ENCODE measurements at places on chromosomes 11 and 22.

GRCh38 chr11:19779740-19780139 lies 67.1 kb downstream of the NAV2 start:
- no peak for DNase-seq

DNA sequence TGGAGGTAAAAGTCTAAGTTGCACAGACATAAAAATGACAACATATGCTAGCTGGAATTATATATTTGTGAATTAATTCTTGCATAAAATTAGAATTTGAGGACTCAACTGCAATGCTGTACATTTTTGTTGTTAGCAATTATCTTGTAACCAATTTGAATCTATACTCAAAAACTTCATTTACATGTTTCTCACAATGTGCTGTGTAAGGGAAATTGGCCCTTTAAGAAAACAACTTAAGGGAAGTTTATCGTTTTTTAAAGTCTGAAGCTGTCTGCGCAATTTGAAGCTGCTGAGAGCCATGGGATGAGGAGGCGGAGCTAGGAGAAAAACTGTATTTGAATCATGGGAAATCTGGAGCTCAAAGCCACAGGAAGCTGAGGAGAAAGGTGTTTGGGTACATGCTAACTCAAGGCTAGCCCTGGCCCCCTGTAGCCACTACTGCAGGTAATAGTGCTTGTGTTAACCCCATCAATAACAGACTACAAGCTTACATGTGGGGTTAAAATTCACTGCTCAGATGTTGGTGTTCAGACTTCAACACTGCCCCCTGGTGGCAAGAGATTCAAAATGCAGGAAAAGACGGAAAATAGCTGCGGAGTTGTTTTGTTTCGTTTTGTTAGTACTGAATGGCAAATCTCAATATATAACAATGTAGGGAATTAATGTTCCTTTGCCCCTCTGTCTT lies 126.1 kb downstream of the BRD1 start:
- DNase-seq = no peak

DNA sequence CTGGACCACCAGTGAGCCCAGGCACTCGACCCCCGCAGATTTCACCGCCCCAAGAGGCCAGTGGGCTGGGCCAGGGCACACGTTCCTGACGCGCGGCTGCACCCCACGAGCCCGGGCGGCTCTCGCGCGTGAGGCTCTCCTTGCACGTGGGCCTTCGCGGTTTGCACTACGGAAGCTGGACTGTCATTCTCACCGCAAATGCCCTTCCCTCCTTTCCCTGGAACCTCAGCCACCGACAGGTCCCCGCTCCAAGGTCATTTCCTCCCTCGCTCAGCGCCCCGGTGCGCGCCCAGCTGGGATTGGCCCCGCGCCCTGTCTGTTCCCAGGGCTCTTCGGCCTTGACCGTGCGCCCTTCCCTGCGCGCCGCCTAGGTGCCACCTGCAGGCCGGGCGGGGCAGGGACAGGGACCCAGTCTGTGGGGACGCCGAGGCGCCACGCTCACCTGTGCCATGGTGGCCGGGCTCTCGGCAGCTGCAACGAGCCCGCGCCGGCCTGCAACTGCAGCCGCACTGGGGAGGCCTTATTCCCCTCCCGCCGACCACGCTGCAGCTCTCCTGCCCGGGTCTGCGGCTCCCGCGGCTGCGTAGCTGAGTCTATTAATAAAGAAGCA lies 2.1 kb upstream of the CPT1A start:
- peak; percentile 86 for DNase-seq

GRCh38 chr11:109512249-109512648 lies 90.3 kb downstream of the C11orf87 start:
- no peak for DNase-seq

- no peak for DNase-seq
Measured at GRCh38 chr11:31492320-31492913, 17.0 kb downstream of the IMMP1L start.

DNA sequence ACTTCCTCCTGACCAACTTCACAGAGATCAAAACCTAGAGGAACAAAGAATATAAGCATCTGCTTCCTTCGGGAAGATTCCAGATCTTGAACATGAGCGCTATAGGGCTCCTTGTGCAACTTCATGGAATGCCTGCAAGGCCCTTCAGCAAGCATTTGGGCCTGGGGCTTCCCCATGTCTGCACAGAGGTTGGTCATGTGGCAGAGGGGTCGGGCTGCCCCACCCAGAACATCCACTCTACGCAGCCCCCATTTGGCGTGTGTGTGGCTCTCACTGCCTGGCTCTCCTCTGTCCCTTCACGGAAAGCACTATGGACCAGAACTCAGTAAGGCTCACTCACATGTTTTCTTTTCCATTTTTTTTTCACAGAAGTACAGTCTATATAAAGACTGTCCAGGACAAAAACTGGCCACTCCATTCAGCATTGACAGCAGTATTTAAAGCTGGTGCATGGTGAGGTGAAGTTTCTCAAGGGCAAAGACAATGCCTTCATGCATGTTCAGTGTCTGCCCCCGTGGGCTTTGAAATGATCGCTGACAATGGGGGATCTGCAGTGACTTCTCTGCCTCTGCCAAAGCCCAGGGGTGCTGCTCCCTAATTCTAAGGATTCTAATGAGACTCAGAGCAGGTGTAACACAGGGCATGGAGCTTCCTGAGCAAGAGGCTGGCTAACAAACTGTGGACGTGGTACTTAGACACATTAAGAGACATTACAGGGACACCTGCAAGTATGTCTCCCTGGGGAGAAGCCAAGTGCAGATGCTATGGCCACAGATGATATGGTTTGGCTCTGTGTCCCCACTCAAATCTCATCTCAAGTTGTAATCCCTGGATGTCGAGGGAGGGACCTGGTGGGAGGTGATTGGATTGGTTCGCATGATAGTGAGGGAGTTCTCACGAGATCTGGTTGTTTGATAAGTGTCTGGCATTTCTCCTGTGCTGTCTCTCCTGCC lies 66.5 kb upstream of the PITPNB start:
- DNase-seq = no peak

GRCh38 chr11:115185507-115185906 lies 318.7 kb downstream of the CADM1 start:
- no peak for DNase-seq
